Fibroblast of the aortic adventitia (primary cell): ENCODE measurements at places on chromosomes 11 and 22.

DNA sequence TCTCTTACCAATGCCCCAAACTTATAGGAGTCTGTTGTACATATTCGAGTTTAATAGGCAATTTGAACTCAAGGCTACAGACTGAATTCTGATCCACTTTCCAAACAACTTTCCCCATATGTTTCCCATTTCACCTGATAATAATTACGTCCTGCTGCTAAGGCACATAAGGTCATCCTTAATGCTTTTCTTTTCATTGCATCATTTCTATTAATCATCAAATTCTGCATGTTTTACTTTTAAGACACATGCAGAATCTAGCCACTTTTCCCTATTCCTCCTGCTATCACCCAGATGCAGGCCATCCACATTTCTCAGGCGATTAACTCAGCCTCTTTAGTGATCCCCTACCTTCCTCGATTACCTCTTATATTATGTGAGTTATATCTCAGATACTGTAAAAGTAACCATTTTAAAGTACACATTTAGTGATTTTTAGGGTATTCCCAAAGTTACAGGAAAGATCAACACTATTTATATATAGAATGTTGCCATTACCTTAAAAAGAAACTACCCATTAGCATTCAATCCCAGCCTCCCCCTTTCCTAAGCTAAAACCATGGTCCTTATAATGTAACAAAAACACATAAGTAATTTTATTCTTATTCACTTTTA, 14.9 kb downstream of the XKR3 start:
- peak; percentile 1 for DNase-seq

- no peak for DNase-seq
These were observed 529.6 kb upstream of the LRRC4C start for GRCh38 chr11:41988951-41989572.

- DNase-seq = peak; percentile 65
These were observed 37.8 kb downstream of the PPFIBP2 start for GRCh38 chr11:7551571-7551970.

DNA sequence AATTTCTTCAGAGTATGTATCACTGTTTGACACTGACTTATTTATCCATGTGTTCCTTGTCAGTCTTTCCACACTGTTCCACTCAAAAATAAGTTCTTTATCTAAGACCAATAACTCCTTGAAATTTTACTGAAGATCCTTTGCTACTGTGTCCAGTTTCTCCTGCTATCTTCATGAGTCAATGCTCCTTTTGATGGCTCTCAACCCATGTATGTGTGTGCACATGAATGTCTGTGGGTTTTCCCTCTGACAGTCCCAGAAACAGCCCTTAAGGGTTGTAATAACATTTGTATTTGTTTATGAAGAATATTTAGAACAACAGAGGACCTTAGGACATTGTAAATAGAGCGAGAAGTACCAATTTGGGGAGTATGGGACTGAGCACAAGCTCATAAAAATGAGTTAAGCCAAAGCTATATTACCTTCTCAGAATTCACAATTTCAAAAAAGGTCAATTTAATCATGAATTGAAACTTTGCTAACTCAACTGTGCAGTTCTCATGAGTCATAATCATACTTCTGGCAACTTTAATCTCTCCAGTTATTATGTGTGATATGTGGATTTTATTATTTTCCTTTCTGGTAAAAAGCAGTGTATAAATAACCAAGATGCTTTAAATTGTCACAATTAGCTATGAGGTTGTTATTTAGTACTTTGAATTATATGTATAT, 533.6 kb downstream of the CNTN5 start:
- no peak for DNase-seq

- no peak for DNase-seq
These were observed 130.5 kb downstream of the LARGE1 start for GRCh38 chr22:33789690-33790253.
